ENCODE measurements at places on chromosomes 11 and 22.

- no peak for DNase-seq
These were observed 51.6 kb downstream of the PARVB start for GRCh38 chr22:44075670-44076069.

- DNase-seq, result no peak
These were observed 2.1 kb upstream of the LRFN4 start for GRCh38 chr11:66854729-66855211.

GRCh38 chr11:64086258-64087123 is 50.8 kb downstream of the FLRT1 start:
- DNase-seq, result no peak

DNA sequence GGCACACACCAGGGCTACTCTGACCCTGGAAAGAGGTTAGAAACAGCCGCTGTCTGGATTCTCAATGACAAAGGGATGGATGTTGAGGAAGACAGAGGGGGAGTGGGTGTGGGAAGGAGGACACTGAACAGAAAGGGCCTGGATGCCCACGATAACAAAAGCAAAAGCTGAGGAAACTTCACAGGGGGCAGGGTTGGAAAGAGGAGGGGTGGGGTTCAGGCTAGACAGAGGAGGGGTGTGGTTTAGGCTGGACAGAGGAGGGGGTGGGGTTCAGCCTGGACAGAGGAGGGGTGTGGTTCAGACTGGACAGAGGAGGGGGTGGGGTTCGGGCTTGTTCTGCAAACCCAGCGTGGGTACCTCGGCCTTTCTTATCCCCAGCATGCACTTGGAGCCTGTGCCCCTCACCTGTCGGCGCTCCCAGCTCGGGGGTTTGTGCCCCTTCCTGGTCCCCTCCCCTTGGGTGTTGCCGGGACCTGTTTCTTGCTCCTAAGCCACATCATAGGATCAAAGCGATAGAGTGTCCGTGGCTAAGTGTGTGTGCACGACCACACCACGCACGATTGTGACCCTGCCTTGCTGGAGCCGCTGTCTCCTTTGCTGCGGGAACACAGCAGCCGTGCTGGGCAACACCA is 75.6 kb downstream of the BRD1 start:
- DNase-seq, result no peak

- no peak for DNase-seq
These were observed 30.3 kb downstream of the DCUN1D5 start for GRCh38 chr11:103061656-103062055.

GRCh38 chr11:45901626-45902025 is 5.4 kb downstream of the FREY1 start:
- DNase-seq, result no peak

GRCh38 chr22:41862530-41863266 is 29.8 kb downstream of the SREBF2 start:
- no peak for DNase-seq

DNA sequence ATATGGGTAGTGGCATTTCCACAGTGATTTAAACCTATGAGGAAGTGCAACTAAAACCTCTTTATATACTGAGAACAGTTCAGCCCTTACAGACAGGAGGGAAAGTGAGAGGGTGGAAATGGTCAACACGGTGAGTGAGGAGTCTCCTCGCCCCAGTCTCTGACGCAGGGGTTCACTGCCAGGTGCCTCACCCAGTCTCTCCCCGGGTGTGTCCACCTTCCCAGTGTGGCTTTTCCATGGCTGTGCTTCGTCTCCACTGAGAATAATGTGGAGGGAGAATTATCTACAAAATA is 116.6 kb upstream of the TOP3B start:
- no peak for DNase-seq

GRCh38 chr11:114176321-114176720 is 116.8 kb downstream of the ZBTB16 start:
- DNase-seq, result no peak

DNA sequence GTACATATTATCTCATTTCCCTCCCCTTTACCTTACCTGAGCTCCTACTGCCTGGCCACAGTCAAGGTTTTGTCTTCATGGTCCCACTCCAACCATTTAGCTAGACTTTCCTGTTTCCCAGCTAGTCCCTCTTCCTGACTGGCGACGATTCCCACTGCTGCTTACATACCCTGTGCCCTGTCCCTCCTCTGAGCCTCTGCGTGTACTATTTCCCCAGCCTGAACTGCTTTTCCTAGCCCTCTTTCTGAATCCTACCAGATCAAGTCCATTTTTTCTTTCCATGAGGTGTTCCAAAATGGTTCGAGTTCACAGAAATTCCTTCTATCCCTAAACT is 23.4 kb downstream of the MRPL16 start:
- no peak for DNase-seq

GRCh38 chr22:47381240-47381639 is 618.8 kb downstream of the TBC1D22A start:
- no peak for DNase-seq

GRCh38 chr22:48721395-48721669 is 1106.3 kb downstream of the BRD1 start:
- no peak for DNase-seq

- DNase-seq, result no peak
These were observed 263.3 kb downstream of the LARGE1 start for GRCh38 chr22:33656808-33657628.

DNA sequence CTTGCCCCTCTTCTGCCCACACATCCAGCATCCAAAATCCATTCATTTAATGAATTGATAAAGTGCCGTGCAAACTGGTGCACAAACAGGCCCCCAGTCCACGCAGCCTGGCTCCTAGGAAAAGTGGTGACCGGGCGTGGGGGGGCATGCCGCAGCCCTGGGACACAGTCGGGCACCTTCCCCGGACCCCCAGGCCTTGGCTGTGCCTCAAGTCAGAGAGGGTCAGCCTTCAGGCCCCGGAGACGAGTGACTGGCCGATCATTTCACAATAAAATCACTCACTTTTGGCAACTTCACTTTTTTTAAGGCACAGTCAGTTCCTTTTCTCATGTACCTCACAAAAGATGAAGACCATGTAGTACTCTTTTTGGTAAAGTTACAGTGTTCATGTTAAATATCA is 8.0 kb downstream of the CDPF1 start:
- no peak for DNase-seq

GRCh38 chr11:116718955-116719501 is 53.8 kb downstream of the BUD13 start:
- DNase-seq, result no peak

GRCh38 chr22:29011240-29012100 is 50.2 kb downstream of the C22orf31 start:
- no peak for DNase-seq

GRCh38 chr11:118888398-118888797 is 4.7 kb downstream of the CXCR5 start:
- DNase-seq, result no peak

- DNase-seq, result no peak
These were observed 3.1 kb downstream of the HMBS start for GRCh38 chr11:119087747-119088241.

GRCh38 chr11:131027491-131027890 is 111.2 kb upstream of the SNX19 start:
- DNase-seq, result no peak

DNA sequence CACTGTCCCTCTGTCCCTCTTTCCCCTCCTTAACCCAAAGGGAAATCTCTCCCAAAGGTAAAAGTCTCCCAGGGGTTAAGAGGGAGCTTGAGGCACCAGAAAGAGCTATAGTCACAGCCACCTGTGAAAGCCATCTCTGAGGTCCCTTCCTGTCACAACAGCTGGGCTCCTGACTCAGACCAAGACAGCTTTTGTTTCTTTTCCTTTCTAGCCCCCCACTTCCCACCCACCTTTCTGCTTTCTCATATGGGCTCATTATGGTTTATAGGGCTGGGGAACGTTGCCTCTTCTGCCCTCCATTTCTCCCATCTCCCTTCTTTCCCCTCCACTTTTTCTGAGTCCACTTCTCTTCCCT is 19.1 kb downstream of the MIF start:
- no peak for DNase-seq

DNA sequence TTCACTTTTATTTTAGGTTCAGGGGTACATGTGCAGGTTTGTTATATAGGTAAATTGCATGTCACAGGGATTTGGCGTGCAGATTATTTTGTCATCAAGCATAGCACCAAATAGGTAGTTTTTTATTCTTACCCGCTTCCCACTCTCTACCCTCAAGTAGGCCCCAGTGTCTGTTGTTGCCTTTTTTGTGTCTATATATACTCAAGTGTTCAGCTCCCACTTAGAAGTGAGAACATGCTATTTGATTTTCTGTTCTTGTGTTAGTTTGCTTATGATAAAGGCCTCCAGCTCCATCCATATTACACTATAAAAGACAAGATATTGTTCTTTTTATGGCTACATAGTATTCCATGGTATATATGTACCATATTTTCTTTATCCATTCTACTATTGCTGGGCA is 28.5 kb upstream of the LIN7C start:
- no peak for DNase-seq

DNA sequence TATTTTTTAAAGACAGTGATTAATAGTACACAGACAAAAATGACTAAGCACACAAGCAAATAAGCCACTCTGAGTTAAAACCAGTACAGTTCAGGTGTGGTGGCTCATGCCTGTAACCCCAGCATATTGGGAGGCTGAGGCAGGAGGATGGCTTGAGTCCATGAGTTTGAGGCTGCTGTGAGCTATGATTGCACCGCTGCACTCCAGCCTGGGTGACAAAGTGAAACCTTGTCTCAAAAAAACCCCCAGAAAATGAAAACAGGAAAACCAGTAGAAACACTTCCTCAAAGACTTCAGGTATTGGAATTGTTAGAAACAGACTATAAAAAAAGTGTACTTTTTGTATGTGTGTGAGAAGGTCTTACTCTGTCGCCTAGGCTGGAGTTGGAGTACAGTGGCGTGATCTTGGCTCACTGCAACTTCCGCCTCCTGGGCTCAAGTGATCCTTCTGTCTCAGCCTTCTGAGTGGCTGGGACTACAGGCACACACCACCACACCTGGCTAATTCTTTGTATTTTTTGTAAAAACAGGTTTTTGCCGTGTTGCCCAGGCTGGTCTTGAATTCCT is 33.0 kb downstream of the PPP6R2 start:
- no peak for DNase-seq

GRCh38 chr22:35611891-35612576 is 5.1 kb downstream of the MB start:
- DNase-seq, result no peak

GRCh38 chr11:1875093-1875850 is 16.4 kb downstream of the PRR33 start:
- DNase-seq, result no peak

DNA sequence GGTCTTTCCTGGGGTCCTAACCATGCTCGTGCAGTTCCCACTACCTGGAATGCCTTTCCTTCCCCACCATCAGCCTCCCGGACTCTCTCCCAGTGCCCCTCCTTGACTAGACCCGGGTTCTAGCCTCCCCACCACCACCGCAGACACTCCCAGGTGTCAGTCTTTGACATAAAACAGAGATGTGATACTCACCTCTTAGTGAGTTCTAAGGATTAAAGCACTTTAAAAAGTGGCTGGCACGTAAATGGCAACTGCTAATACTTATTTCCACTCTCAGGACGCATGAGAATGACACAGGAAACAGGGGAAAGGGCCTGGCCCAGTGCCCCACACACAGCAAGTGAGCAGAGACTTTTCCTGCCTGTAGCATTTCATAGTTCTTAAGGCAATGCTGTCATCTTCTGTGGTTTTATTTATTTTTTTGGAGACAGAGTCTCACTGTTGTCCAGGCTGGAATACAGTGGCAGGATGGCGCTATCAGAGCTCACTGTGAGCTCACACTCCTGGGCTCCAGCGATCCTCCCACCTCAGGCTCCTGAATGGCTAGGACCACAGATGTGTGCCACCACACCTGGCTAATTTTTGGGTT is 1.9 kb upstream of the SLC25A45 start:
- no peak for DNase-seq

DNA sequence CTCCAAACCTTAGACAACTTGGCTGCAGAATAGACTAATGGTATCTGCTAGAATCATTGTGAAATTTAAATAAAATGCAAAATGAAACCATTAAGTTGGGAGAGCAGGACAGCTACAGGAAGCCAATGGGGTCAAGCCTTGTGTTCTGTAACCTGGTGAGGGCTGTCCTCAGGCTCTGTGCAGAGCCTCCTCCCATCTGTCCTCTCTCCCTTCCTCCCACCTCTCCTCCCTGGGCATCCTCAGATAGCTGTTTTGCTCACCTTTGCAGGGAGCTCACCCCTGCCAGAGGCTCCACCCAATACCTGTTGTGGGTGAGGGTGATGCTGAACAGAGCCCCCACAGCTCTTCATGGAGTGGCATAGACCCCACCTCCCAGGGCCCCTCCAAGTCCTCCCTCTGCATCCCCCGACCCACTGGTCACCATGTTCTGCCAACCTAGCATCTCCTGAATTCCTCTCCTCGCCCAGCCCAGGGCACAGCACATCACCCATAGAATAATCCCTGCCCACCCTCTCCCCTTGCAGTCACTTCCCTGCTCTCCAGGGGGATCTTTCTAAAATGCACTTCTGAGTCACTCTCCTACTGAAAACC is 100.3 kb downstream of the PDE2A start:
- DNase-seq, result no peak

DNA sequence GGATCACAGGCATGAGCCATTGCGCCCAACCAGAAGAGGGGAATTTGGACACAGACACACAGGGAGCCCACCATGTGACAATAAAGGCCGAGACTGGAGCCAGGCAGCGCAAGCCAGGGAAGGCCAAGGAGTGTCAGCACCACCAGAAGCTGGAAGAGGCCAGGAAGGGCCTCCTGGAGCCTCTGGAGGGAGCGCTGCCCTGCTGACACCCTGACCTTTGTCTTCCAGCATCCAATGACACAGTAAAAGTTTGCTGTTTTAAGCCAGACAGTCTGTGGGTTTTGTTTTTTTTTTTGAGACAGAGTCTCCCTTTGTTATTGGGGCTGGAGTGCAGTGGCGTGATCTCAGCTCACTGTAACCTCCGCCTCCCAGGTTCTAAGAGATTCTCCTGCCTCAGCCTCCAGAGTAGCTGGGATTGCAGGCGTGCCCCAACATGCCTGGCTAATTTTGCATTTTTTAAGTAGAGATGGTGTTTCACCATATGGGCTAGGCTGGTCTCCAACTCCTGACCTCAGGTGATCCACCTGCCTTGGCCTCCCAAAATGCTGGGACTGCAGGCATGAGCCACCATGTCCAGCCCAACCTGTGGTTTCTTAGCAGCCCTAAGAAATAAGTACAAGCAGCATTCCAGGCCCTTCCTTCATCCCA is 215.8 kb downstream of the CTTN start:
- DNase-seq, result no peak

GRCh38 chr22:37896181-37896592 is 9.9 kb upstream of the MICALL1 start:
- DNase-seq, result peak; percentile 34

GRCh38 chr22:22773979-22774604 is 113.5 kb upstream of the IGLL5 start:
- DNase-seq, result no peak

- no peak for DNase-seq
These were observed 132.2 kb upstream of the PLET1 start for GRCh38 chr11:112392904-112393303.

GRCh38 chr11:122305426-122306320 is 189.7 kb upstream of the BLID start:
- DNase-seq, result no peak

GRCh38 chr11:65428578-65429067 is 6.0 kb downstream of the NEAT1 start:
- no peak for DNase-seq

Data from activated effector memory CD4-positive, alpha-beta T cell treated with Interleukin-2 at 50 U/mL for 16 hours (primary cell).